ENCODE measurements at places on chromosomes 7 and 10. TPM values are rescaled to one million over a fixed set of nuclear protein-coding genes. Genes with fewer than 3 reads are reported as not detected.
A peak's percentile ranks its signal among the peaks of the same experiment; 100 is the strongest.

DNA sequence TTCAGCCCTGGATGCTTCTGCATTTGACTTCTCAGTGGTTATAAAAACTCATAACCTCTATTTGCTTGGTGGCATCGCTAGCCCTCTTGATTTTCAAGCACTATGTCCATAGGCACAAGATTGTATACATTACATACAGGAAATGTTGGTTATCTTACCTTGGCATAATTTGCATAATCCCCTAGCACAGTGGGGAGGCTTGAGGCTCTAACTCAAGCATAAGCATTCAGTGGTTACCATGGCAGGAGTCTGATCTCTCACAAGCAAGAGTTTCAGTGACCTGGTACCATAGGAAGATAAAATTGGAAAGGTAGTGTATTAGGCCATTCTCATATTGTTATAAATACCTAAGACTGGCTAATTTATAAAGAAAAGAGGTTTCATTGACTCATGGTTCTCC, 121.8 kb downstream of the PLXDC2 start:
- no peaks in the 10 kb centered on the region for H3K36me3 ChIP-seq
- H3K27ac ChIP-seq: no peak overlapping the region
- no peak overlapping the region for H3K4me3 ChIP-seq
- no peaks in the 10 kb centered on the region for H3K27me3 ChIP-seq
- H3K4me1 ChIP-seq: no peaks in the 10 kb centered on the region
- DNase-seq: no peak

- no peaks in the 10 kb centered on the region for H3K36me3 ChIP-seq
- no peaks in the 10 kb centered on the region for H3K4me1 ChIP-seq
- no peaks in the 10 kb centered on the region for H3K27me3 ChIP-seq
Measured at GRCh38 chr10:4819707-4820106, 6.3 kb upstream of the AKR1E2 start.

The ZNF316 gene
- total RNA-seq: 31.7 TPM

- H3K4me3 ChIP-seq: no peak overlapping the region
Measured at GRCh38 chr7:52080493-52080892, 763.9 kb upstream of the COBL start.

DNA sequence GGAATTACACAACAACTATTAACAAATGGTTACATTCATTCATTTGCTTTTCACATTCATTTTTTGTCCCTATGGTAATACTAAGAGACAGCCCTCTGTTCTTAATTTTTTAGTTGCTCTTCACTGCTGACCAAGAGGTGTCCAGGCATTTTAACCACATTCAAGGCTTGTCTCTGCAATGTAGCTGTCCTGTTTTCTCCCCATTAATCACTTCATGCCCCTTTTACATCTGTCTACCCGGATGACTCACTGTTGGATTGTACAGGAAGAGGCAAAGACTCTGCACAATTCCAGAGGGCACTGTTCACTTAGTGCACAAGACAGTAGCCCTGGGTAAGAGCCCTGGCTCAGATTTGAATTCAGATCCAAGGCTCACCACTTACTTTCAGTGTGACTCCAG, 168.5 kb downstream of the NOC3L start:
- DNase-seq: no peak
- H3K36me3 ChIP-seq: no peaks in the 10 kb centered on the region
- H3K27me3 ChIP-seq: no peaks in the 10 kb centered on the region
- H3K27ac ChIP-seq: no peak overlapping the region
- no peak overlapping the region for H3K4me3 ChIP-seq

DNA sequence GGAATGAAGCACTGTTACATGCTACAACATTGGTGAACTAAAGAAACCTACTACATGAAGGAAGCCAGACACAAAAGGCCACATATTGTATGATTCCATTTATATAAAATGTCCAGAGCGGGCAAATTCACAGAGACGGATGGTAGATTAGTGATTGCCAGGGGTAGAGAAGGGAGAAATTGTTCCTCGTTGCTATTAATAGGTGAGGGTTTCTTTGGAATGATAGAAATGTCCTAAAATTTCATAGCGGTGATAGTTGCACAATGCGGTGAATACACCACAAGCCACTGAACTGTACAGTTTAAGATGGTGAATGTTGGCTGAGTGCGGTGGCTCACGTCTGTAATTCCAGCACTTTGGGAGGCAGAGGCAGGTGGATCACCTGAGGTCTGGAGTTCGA, 29.0 kb downstream of the DENND2A start:
- H3K4me1 ChIP-seq: no peaks in the 10 kb centered on the region
- H3K27ac ChIP-seq: no peak overlapping the region
- no peak overlapping the region for H3K4me3 ChIP-seq

GRCh38 chr7:64636386-64636785, 29.5 kb upstream of the ZNF107 start:
- H3K4me1 ChIP-seq: no peaks in the 10 kb centered on the region
- no peak for DNase-seq
- H3K36me3 ChIP-seq: no peaks in the 10 kb centered on the region
- no peaks in the 10 kb centered on the region for H3K27me3 ChIP-seq
- no peak overlapping the region for H3K4me3 ChIP-seq

- no peak for DNase-seq
- no peak overlapping the region for H3K4me3 ChIP-seq
- H3K4me1 ChIP-seq: no peaks in the 10 kb centered on the region
- no peaks in the 10 kb centered on the region for H3K27me3 ChIP-seq
- H3K36me3 ChIP-seq: no peaks in the 10 kb centered on the region
Measured at GRCh38 chr10:10533437-10533836, 484.2 kb upstream of the CELF2 start.

DNA sequence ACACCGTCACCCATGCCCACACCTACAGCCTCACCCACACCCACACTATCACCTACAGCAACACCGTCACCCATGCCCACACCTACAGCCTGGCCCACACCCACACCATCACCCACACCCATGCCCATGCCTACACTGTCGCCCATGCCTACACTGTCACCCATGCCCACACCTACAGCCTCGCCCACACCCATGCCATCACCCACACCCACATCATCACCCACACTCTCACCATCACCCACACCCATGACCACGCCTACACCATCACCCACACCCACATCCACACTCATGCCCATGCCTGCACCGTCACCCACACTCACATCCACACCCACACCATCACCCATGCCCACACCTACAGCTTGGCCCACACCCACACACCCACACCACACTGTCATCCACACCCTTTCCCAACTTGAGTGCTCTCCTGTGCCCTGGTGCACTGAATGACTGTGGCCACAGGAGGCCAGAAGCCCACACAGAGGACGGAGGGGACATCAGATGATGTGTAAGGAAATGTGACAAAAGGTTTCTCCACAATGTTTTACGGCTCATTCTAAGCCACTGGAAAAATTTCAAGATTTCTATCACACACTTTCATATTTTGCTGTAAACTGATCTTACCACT, 153.3 kb downstream of the WDR37 start:
- no peaks in the 10 kb centered on the region for H3K27me3 ChIP-seq
- DNase-seq: no peak
- H3K36me3 ChIP-seq: no peaks in the 10 kb centered on the region
- H3K4me1 ChIP-seq: no peaks in the 10 kb centered on the region

The C7orf57 gene
- total RNA-seq: 0.63 TPM

DNA sequence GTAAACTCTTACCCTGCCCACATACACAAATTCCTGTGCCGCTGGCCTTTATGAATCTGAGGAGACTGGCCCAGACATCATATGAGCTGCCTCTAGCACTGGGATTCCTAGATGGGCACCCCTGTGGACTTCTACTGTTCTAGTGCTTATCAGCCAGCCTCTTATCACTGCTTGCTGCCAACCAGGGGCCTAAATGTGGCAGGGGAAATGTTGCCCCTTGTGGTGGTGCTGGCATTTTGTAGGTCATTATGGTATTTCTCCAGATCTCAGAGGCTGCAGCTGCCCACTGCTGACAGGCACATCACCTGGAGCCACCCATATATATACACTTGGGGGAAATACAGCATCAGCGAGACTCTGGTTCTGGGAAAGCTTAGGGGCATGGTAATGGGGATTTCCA, 5.4 kb downstream of the SFR1 start:
- peak; percentile 12 for DNase-seq
- H3K36me3 ChIP-seq: no peaks in the 10 kb centered on the region
- no peaks in the 10 kb centered on the region for H3K27me3 ChIP-seq
- H3K27ac ChIP-seq: no peak overlapping the region
- H3K4me3 ChIP-seq: no peak overlapping the region

DNA sequence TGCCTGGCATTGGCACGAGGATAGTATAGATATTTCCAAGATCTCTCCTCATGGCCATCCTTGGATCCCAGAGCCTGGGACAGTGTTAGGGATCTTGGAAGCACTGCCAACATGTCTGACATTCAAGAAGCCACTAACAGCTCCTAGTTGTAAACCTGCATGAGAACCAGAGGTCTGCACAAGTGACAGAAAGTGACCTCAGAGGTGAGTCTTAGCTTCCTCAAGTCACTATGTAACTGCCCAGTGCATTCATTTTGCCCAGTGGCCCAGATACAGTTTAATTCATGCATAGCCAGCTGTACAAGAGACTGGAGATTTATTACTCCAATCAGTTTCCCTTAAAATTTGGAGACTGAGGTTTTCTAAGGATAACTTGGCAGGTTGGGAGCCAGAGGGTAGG, 16.7 kb downstream of the SUGCT start:
- no peak for DNase-seq
- H3K27me3 ChIP-seq: no peaks in the 10 kb centered on the region

GRCh38 chr7:70681469-70682350, 450.2 kb upstream of the GALNT17 start:
- H3K36me3 ChIP-seq: no peaks in the 10 kb centered on the region
- H3K4me3 ChIP-seq: no peak overlapping the region
- no peaks in the 10 kb centered on the region for H3K4me1 ChIP-seq
- no peak for DNase-seq

GRCh38 chr10:14603534-14604102, 171.1 kb downstream of the FAM107B start:
- peak overlapping the region; percentile 82 for H3K4me3 ChIP-seq
- peaks cover 4% of the 10 kb centered on the region for H3K36me3 ChIP-seq
- H3K4me1 ChIP-seq: peaks cover 17% of the 10 kb centered on the region

The PDGFA gene
- 53.0 TPM for total RNA-seq

DNA sequence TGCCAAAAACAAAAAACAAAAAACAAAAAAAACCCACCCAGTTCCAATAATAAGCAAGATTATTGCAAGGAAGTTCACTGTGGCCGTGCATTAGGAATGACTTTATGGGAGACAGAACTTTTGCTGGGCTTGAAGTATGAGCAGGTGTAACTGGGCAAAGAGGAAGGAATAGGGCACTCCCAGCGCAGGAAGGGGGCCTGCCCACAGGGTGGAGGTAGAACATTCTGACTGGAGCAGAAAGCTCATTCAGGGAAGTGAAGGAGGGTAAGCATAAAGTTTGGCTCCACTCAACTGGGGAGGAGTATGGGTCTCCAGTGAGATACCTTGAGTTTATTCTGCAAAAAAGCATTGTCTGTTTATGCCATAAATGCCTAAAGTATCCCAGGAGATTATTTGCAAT, 42.1 kb upstream of the WIPF3 start:
- H3K4me1 ChIP-seq: no peaks in the 10 kb centered on the region
- H3K27me3 ChIP-seq: no peaks in the 10 kb centered on the region
- H3K4me3 ChIP-seq: no peak overlapping the region
- H3K36me3 ChIP-seq: no peaks in the 10 kb centered on the region
- H3K27ac ChIP-seq: no peak overlapping the region

GRCh38 chr7:41052736-41053135, 650.2 kb downstream of the INHBA start:
- no peaks in the 10 kb centered on the region for H3K4me1 ChIP-seq
- H3K36me3 ChIP-seq: no peaks in the 10 kb centered on the region
- H3K27me3 ChIP-seq: no peaks in the 10 kb centered on the region
- H3K4me3 ChIP-seq: no peak overlapping the region
- no peak overlapping the region for H3K27ac ChIP-seq
- DNase-seq: no peak

DNA sequence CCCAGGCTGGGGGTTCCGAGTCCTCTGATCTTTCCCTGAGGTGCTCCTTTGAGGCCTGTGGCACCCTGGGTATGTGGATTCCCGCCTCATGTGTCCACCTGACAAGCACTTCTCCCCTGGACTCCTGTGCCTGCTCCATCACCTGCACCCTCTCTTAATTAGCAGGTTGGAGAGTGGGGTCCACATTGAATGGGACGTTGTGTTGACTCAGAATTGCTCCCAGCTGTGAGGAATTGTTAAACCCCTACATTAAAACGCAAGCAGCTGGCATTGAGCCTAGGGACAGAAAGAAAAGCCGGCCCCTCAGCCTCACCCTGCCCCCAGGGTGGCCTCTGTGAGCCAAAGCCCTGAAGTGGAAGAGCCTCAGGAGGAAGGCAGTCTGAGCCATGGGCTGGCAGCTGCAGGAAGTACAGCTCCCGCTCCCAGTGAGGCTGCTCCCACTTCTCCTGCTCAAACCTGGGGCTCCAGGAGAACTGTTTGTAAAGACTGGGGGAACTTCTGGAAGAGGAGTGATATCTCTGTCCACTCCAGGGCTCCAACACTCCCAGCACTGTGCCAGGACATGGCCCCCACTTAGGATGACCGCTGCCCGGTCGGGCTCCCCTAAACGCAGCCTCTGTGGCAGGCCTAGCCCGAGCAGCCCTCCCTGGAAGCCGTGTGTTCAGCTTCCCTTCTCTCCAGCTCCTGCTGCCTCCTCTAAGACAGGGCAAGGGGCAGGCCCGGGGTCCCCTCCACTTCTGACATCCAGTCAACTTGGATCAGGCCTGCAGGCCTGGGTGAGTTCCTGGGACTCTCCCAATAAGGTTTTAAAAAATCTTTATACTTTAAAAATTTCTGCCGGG, 1.8 kb upstream of the OPN4 start:
- no peak for DNase-seq
- no peaks in the 10 kb centered on the region for H3K36me3 ChIP-seq
- no peaks in the 10 kb centered on the region for H3K27me3 ChIP-seq
- no peak overlapping the region for H3K4me3 ChIP-seq
- H3K27ac ChIP-seq: no peak overlapping the region

DNA sequence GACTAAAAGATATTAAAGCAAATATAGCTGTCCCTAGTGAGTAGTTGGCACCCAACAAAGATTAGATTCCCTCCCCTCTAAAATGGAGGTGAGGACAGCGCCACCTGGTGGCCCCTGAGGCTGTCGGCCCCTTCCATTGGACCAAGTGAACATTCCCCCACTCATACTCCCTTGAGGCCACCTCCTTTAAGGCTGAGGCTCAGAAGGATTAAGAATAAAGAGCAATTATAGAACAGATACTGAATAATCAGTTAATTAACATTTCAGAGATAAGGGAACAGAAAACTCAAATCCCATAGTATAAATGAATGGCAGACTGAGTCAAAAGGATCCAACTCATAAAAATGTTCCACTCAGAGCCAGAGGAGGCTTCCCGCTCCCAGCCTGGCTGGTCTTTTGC, 130.4 kb upstream of the GHITM start:
- no peak overlapping the region for H3K27ac ChIP-seq
- DNase-seq: no peak
- H3K4me3 ChIP-seq: no peak overlapping the region
- no peaks in the 10 kb centered on the region for H3K4me1 ChIP-seq
- no peaks in the 10 kb centered on the region for H3K27me3 ChIP-seq

The OR2A7 gene
- 12.3 TPM for total RNA-seq

The ATOH7 gene
- 0.16 TPM for total RNA-seq

The PNLIPRP2 gene
- not detected for total RNA-seq

DNA sequence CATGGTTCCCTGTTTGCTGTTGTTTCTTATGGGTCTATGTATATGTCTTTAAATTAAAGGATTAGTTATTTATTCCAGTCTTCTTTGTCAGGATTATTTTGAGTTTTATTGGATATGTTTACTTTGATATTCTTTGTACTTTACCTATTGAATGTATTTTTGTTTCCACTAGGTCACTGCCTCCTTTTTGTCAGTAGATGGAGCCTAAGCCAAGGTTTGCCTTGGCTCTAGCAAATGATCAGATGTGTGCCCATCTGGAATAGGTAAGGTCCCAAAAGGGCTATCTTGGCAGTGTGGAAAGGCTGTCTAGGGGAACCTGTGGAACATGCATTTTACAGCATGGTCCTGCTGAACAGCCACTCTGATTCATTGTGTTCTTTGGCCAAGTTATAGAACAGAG, 337.3 kb upstream of the GHITM start:
- no peaks in the 10 kb centered on the region for H3K36me3 ChIP-seq
- H3K27ac ChIP-seq: no peak overlapping the region
- peaks cover 6% of the 10 kb centered on the region for H3K4me1 ChIP-seq

Measured in kidney (tissue), 22 donors.